NCI-H2081 (cell line): ENCODE measurements at places on chromosomes 6 and 20.

DNA sequence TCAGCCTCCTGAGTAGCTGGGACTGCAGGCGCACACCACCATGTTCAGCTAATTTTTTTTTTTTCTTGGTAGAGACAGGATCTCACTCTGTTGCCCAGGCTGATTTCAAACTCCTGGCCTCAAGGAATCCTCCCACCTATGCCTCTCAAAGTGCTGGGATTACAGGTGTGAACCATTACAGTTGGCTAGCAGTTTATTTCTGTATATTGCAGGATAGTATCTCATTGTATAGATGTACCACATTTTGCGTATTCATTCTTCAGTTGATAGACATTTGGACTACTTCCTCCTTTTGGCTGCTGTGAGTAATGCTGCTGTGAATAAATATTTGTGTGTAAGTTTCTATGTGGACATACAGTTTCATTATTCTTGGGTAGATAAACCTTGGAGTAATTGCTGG lies 32.9 kb downstream of the ASXL1 start:
- DNase-seq = no peak

GRCh38 chr6:16067568-16067967 lies 61.3 kb upstream of the MYLIP start:
- DNase-seq = no peak

- no peak for DNase-seq
These were observed 11.1 kb upstream of the HMGA1 start for GRCh38 chr6:34225551-34225950.

DNA sequence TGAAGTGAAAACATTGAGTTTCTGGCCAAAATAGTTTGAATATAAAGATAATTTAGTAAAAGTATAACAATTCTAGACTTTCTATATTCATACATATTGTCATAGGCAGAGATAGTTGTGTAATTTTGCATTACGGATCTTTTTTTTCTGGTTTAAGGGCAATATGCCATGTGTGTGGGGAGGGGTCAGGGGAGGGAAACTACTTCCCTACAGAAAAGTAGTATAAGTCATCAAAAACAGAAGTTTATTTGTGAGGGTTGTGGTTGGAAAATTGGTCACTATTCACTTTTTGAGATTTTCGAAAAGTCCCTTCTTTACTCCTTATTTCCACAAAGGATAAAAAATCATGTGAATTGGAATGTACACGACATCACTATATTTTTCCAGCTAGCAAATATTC lies 288.2 kb upstream of the PREP start:
- DNase-seq = no peak

- no peak for DNase-seq
These were observed 18.2 kb upstream of the ZNF391 start for GRCh38 chr6:27370391-27370790.
